Activated CD4-positive, alpha-beta T cell treated with anti-CD3 and anti-CD28 coated beads for 36 hours (primary cell): ENCODE measurements at places on chromosomes 1 and 21. TPM values are rescaled to one million over a fixed set of nuclear protein-coding genes. Genes with fewer than 3 reads are reported as not detected.

The CD1D gene
- total RNA-seq: not detected

The FAM177B gene
- not detected for total RNA-seq

The TDRD5 gene
- total RNA-seq: not detected

The LEMD1 gene
- 0.79 TPM for total RNA-seq

The SYT2 gene
- total RNA-seq: not detected

The ABCA4 gene
- total RNA-seq: 0.18 TPM

The SLC37A1 gene
- 19.3 TPM for total RNA-seq

The CCDC30 gene
- 1.3 TPM for total RNA-seq

The PCAT6 gene
- 0.59 TPM for total RNA-seq

The LCE2A gene
- total RNA-seq: not detected

The TMEM269 gene
- 0.19 TPM for total RNA-seq

The S1PR1 gene
- total RNA-seq: 109 TPM

The ZCCHC17 gene
- total RNA-seq: 23.9 TPM

The SPOCD1 gene
- total RNA-seq: 0.91 TPM

The KPRP gene
- not detected for total RNA-seq

The EYA3 gene
- 37.1 TPM for total RNA-seq

The KRTAP7-1 gene
- total RNA-seq: not detected

The OR2L8 gene
- not detected for total RNA-seq

The MYOC gene
- total RNA-seq: not detected

The KRTAP6-1 gene
- not detected for total RNA-seq

The MROH9 gene
- not detected for total RNA-seq

The SLC6A17 gene
- total RNA-seq: 0.07 TPM

The PADI2 gene
- total RNA-seq: not detected

The WNT9A gene
- total RNA-seq: 0.04 TPM

The LAMB3 gene
- total RNA-seq: 4.2 TPM

The DMRTA2 gene
- total RNA-seq: not detected

The KDF1 gene
- total RNA-seq: 0.39 TPM

The ATP6V1G3 gene
- total RNA-seq: not detected

The MOB3C gene
- 8.9 TPM for total RNA-seq

The CLCA4 gene
- not detected for total RNA-seq

The S100B gene
- total RNA-seq: not detected

The COL11A1 gene
- not detected for total RNA-seq

The HCRTR1 gene
- total RNA-seq: not detected

The RBP7 gene
- not detected for total RNA-seq

The C2CD2 gene
- total RNA-seq: 6.8 TPM

The MTMR11 gene
- total RNA-seq: 1.3 TPM

The MGST3 gene
- total RNA-seq: 52.1 TPM

The EXO1 gene
- 53.8 TPM for total RNA-seq
